Stimulated activated CD8-positive, alpha-beta memory T cell treated with anti-CD3 and anti-CD28 coated beads, Interleukin-7, amount 100 ng/mL, for 24 hours (primary cell): ENCODE measurements at places on chromosomes 11 and 22.

DNA sequence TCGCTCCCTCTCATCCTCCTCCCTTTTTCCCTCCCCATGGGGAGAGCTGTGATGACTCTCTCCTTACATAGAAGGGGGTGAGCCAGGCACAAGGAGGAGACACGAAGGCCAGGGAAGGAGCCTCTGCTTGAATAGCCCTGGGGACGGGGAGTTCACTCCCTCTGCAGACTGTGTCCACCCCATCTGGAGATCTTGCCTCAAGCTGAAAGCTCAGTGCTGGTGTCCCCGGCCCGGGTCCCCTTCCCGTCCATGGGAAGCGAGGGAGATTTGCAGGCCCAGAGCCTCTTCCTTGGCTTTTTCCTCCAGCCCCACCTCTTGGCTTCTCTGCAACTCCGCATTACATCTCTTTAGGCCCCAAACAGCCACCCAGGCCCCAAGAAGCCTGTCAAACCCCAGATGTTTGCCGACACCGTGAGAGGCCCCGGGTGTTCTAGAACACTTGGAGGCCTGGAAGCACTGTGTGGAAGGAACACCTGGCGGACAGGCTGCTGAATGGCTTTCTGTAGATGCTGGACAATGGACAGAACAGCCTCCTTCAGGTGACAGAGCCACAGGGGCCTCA is 32.3 kb downstream of the LINC01488 start:
- no peak for DNase-seq

- no peak for DNase-seq
Measured at GRCh38 chr11:70353900-70354568, 44.3 kb upstream of the CTTN start.

DNA sequence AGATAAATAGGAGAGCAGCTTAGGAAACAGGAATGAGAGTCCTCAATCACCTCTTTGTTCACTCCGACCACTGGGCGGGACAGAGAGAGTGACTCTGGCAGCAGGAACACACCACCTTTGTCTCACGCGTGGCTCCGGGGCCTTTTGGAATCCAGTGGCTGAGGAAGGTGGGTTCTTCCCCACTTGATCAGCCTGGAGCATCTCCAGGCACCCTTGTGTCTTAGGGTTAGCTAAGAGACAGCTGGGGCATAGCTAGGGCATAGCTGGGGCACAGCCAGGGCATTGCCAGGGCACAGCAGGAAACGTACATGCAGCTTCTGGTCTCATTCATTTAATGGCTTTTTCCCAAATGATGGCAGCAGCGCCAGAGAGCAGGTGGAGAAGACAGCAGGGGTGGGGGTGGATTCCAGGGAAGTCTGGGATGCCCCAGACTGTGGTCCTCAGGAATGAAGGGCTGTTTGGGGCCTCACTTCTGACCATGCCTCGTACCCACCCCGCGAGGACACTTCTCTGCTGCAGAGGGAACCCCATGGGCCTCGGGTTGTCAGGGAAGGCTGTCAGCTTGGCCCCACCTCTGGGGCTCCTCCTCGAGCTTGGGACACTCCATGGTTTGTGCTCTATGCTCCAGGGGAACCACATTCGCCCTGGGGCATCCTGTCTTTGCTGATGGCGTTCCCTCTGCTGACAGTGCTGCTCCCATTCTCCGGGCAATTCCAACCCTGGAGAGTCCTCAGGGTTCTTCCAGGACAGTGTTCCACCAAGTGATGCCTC is 30.4 kb upstream of the SHANK2 start:
- DNase-seq, result no peak

DNA sequence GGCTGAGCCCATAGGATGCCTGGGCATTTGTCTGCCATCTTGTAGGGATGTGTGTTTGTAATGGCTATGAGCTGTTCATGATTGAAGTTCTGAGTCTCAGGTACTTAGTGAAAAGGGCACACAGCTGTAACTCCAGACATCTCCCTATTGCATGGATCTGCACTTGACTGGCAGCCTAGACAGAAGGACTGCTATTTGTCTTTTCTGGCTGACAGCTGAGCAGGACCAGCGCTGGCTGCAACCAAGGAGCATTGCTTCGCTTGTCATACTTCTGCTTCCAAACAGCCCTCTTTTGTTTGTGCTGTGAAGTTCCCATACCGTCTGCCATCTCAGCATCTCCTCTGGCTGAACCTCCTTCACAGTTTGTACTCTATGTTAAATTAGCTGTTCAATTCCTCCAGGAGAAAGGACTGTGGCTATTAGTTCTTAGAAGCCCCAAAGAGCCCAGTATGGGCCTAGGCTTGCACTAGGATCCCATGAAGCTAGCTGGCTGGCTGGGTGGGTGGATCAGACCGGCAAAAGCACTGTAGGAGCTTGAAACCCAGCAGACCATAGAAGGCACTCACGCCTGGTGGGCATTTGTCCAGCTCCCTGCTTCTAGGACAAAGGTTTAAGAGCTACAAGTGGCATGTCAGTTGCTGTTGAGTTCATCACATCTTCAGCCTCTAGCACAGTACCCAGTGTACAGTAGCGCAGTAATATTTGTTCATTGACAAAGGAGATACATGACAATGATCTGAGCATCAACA is 20.4 kb downstream of the HIRA start:
- DNase-seq, result no peak

DNA sequence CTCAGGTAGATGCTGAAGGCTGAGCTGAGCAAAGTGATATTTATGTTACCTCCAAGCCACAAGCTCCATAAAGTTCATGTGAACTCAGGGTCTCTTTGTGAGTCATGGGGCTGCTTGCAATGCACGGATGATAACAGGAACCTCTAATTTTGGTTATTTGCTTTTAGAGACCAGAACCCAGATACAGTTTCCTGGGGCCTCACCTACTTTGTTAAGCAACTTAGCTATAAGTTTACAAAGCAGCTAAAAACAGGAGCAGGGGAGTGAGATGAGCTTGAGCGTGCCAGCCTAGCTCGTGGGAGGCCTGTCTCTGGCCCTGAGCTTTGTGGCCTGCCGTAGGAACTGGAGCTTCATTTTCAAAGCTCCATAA is 29.2 kb downstream of the SREBF2 start:
- no peak for DNase-seq

- DNase-seq, result no peak
Measured at GRCh38 chr22:39936523-39937145, 23.6 kb upstream of the TMA7B start.

DNA sequence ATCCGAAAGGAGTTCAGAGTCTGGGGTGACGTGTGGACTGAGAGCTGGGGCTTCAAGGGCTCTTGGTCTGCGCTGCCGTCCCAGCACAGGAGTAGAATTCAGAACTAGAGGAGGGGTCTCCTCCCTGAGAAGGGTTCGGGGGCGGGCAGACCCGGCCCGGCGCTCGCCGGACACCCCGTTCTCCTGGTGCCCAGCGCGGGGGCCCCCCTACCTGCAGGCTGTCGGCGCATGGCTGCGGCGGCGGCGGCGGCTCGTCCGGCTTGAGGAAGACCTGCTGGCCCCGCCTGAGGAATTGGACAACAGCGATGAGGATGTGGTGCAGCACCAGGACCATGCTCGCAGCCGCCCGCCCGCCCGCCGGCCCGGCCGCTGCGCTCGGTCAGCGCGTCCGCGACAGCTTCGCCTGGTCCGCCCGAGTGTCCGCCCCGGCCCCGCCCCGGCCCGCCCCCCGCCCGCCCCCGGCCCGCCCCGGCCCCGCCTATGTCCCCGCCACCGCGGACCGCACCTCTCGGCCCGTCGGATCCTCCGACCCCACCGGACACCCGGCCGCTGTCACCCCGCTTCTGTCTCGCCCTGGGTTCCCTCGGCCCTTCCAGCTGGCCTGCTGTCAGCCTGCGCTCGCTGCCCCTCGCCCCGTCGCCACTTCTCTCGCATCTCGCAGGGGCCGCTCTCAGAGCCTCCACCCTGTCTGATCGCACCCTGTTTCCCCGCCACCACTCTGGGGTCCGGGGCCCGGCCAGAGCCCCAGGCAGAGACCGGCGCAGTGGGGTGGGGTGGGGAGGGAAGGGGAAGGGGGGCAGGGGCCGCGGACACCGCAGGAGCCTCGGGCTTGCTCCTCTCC is 32.0 kb downstream of the PDE2A start:
- no peak for DNase-seq

GRCh38 chr22:50317178-50317577 is 9.6 kb downstream of the DENND6B start:
- no peak for DNase-seq

DNA sequence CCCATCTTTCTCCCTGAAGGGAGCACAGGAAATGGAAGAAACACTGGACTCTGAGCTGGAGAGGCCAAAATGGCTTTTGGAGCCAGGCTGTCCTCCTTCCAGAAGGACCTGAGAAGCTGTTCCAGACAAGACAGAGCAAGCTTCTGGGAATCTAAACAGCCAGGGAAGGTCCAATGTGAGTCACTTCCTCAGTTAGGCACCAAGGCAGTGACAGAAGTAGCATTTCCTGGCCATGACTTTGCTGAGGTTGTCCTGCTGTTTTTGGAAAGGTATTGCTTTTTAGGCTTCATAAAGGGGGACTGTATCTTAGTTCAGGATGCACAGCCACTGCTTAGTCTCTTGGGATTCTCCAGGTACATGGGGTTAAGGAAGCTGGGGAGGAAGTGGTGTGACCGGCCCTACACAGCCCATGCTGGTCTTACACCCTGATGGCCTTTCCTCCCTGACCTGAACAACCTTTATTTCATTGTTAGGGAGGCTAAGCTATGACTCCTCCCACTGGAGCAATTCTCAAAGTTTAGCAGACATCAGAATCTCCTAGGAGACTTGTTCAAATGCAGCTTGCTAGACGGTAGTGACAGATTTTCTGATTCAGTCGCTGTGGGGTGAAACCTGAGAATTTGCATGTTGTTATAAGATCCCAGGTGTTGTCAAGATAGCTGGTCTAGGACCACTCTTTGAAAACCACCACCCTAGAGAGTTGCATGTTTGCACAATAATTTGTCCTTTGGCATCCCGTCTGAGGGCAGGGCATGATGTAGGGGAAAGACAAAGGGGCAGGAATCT is 6.8 kb upstream of the INSC start:
- DNase-seq, result no peak

DNA sequence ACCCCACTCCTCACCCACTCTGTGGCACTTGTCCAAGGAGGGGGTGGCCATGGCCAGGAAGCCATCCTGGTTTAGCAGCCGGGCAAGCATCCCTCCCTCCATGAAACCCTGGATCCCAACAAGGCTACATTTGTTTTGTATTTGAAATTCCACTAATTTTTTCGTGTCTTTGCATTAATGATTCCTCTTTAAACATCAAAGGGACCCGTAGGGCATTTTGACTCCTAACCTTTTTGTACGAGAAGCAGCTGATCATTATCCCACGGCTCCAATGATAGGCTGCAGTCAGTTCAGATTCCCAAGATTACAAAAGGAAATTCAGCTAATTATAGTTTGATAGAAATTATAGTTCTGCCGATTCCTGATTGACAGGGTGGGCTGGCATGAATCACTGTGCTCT is 10.7 kb downstream of the MYEOV start:
- no peak for DNase-seq

DNA sequence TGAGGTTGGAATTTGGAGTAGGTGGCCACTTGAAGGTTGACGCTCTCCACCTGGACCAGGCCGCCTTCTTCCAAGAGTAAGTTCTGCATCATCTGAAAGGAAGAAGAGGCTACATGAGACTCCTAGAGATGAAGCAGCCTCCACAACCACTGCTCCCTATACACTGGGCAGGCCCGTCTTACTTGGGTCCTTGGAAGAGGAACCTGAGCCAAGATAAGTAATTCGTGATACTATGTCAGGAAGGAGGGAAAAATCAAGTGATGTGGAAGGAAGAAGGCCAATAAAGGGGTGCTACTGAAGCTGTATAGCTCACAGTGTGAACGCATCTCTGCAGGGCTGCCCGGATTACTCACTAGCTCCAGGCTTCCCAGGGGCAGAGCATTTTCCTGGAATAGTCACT is 11.1 kb downstream of the UFD1 start:
- DNase-seq, result no peak

DNA sequence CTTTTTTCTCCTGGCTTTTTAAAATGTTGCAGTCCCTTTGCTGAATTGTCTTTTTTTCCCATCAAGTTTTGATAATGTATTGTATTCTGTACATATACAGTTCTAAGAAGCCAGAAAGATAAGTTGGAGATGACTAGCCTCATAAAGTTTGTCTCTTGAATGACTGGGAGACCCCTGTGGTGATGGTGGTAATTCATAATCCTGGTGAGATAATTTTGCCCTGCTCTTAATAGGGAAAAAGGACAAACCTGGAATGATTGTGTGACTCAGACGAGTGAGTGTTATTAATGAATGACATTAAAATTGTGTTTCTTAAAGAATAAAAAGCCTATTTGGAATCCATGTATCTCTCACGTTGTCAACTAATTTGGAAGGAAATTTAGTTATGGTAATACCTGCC is 1.2 kb downstream of the HIKESHI start:
- no peak for DNase-seq

DNA sequence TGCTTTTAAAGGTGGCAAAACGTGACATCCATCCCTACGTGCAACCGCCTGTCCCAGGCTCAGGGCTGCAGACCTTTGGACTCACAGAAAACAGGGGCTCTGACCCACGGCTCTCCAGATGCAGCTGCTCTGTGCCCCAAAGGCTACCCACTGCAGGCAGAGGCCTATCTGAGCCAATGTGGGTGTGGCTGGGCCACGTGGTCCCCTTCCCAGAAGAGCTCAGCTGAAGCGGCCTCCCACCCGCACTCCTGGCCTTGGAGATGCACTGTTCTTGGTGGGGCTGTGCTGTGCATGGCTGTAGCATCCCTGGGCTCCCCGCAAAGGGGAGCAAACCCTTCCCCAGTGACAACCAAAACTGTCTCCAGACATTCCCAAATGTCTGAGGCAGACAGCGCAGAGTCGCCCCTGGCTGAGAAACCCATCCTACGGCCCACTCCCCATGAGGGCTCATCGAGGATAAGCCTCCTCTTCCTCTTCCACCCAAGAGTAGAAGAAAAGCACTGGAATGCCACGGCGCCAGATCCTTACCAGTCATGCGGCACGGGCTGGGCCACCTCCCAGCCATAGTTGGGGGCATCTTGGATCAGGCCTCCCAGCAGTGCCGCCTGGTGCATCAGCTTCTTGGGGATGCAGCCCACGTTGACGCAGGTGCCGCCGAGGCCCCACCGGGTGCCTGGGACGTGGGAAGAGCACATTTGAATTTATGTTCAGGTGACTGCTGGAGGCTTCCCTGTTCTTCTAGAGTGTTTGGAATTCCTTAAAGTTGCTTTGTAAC is 23.1 kb upstream of the COMT start:
- DNase-seq, result no peak
